Skeletal muscle cell (primary cell): ENCODE measurements at places on chromosomes 7 and 10.

GRCh38 chr10:17766731-17767130, 14.7 kb downstream of the TMEM236 start:
- DNase-seq: no peak

DNA sequence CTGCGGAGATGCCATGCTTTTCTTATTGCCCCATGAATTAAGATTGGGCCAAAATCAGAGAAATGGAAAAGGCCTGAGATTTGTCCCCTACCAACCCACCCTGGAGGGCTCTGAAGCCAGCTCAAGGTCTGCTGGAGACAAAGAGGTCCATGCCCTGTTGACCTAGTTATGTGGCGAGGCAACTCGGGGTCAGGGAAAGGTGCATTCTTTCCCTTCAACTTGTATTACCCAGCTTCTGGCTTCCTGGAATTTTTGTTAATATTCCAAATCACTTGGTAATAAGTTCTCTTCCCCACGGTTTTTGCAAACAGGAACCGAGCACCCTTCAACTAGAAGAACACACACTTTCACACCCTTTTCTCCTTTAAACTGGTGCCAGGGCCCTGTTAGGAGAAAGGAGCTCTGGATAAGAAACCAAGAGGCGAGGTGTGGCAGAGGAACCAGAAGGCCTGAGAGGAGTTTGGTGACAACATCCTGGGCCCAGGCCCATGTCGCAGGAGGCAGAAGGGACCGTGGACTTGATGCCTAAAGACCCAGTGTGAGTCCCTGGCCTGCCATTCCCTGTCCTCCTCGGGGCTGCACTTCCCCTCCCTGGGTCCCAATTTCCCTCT, 12.5 kb upstream of the SFRP5 start:
- no peak for DNase-seq

GRCh38 chr7:54339073-54339472, 203.1 kb upstream of the VSTM2A start:
- peak; percentile 66 for DNase-seq

GRCh38 chr10:77146712-77147336, 490.8 kb downstream of the KCNMA1 start:
- DNase-seq: no peak
